ENCODE measurements at places on chromosomes 2 and 18.

DNA sequence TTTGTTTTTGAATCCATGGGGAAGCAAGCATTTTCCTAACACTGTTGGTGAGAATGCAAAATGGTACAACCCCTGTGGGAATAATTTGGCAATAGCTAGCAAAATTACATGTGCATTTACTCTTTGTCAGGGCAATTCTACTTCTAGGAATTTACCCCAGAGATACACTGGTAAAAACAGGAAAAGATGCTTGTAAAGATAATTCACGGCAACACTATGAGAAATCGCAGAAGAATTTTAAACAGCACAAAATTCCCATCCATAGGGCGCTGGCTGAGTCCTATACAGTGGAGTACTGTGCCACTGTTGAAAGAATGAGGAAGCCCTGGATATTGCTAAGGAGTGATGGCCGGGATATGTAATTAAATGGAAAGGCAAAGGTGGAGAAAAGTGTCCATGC lies 75.8 kb downstream of the DGKD start:
- DNase-seq = no peak

GRCh38 chr2:149611100-149611820 lies 23.7 kb upstream of the MMADHC start:
- DNase-seq = no peak

GRCh38 chr2:185793532-185794345 lies 55.1 kb downstream of the FSIP2 start:
- no peak for DNase-seq

GRCh38 chr2:165239230-165239629 lies at the start of gene SCN2A:
TSS of gene SCN2A (plus strand) at chr2:165239414. CDS start at chr2:165295824, 56,410 bp downstream.
- no peak for DNase-seq

- DNase-seq = no peak
Observed at GRCh38 chr2:5977477-5977876, 285.3 kb downstream of the SOX11 start.

- DNase-seq = no peak
Observed at GRCh38 chr18:6221602-6222014, 193.1 kb downstream of the L3MBTL4 start.

DNA sequence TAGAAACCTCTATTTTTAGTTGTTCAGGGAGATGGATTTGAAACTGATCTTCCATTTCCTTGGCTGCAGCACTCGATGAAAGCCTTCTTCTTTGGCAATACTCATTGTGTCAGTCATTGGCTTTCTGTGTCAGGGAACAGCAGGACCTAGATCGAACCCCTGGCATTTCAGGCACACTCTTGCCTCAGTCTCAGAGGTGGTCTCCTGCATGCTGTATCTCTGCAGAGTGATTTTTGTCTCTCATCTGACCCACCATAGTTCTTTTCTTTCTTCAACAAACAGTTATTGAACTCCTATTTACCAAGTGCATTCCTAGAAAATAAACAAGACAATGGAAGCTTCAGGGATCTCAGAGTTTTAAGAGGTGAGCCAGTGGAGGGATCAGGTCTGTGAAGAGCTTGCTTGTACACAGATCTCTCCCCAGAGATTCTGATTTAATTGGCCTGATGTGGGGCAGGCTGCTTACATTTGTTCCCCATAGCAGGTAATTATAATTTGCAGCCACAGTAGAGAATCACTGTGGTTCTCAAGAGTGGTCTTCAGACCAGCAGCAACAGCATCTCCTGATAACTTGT lies 473.1 kb upstream of the TCF4 start:
- no peak for DNase-seq

DNA sequence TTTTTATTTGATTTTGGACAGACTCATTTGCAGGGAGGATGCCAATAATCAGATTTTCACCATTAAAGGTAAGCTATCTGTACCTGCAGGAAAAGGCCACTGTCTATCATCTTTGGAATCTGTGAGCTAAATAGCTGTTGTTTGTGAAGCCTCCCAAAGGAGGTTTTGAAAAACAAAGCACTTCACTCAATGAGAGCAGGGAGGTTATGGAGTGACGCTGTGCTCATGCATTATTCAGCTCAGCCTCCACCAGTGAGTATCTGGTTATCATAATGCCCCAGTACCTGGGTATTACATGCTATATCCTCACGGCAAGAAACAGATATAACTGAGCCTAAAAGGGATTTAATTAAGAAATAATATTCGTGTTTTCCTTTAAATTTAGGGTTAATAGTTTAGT lies 189.6 kb upstream of the PIK3C3 start:
- DNase-seq = no peak

GRCh38 chr18:79677221-79677620 lies 2.4 kb upstream of the CTDP1 start:
- no peak for DNase-seq

- no peak for DNase-seq
Observed at GRCh38 chr18:63511285-63511684, 30.9 kb upstream of the SERPINB12 start.

GRCh38 chr2:218691234-218691633 lies 19.3 kb downstream of the STK36 start:
- DNase-seq = no peak

DNA sequence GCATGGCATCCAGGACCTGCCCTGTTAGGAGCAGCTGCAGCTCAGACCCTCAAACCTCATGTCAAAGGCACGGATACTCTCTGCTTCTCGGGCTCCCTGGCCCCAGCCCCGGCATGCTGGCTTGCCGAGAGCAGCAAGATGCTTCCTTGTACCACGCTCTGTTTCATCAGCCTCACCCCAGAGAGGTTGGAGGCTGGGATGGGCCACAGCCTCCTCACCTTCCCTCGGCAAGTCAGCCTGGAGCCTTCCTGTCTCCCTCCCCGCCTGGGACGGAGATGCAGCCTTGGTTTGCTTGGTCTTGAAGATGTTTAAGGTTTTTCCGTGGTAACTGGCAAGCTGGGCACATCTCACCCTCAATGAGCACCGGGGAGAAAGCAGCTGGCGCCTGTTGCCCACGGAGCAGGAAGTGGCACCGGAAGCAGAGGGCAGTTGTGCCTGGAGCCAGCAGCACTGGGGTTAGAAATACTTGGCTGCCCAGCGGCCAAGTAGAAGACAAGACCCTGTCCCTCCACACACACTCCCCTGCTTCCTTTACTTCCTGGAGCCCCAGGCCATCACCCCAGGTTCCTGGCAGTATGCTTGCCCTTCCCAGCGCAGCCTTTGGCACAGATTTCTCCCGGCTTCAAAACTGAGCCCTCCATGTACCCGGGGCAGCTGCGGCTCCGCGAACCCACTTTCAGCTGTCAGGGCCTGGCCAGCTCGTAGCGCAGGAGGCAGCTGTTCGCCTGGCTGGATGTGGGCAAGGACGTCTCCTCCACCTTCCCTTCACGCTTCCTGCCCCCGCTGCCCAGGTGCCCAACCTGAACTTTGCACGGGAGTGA lies 17.4 kb downstream of the FBLN7 start:
- DNase-seq = no peak

- DNase-seq = no peak
Observed at GRCh38 chr18:68623342-68623741, 91.6 kb downstream of the TMX3 start.

DNA sequence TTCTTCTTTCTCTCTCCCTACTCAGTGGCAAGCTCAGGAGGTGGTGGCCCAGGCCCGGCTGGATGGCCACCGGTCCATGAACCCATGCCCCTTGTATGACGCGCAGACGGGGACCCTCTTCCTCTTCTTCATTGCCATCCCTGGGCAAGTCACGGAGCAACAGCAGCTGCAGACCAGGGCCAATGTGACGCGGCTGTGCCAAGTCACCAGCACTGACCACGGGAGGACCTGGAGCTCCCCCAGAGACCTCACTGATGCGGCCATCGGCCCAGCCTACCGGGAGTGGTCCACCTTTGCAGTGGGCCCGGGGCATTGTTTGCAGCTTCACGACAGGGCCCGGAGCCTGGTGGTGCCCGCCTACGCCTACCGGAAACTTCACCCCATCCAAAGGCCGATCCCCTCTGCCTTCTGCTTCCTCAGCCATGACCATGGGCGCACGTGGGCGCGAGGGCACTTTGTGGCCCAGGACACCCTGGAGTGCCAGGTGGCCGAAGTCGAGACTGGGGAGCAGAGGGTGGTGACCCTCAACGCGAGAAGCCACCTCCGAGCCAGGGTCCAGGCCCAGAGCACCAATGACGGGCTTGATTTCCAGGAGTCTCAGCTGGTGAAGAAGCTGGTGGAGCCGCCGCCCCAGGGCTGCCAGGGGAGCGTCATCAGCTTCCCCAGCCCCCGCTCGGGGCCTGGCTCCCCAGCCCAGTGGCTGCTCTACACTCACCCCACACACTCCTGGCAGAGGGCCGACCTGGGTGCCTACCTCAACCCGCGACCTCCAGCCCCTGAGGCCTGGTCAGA lies 1.8 kb downstream of the NEU2 start:
- DNase-seq = no peak

DNA sequence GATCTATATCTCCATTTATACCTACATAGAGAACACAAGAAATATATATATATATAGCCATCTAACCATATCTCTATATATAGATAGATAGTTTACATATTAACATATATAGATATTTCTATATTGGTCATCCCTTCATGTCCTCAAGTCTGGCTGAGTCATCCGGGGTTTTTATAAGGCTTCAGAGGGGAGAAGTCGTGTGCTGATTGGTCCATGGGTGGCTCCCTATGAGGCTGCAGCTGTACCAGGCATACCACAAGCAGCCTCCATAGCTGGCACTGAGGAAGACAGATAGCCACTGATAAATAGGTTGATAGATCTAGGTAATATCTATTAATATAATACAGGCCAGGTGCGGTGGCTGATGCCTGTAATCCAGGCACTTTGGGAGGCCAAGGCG lies 618.3 kb upstream of the SETBP1 start:
- DNase-seq = no peak

- no peak for DNase-seq
Observed at GRCh38 chr2:45283764-45284620, 274.7 kb upstream of the SIX2 start.

Measured in activated CD4-positive, CD25-positive, alpha-beta regulatory T cell (primary cell).